ENCODE measurements at places on chromosomes 3 and 15.

DNA sequence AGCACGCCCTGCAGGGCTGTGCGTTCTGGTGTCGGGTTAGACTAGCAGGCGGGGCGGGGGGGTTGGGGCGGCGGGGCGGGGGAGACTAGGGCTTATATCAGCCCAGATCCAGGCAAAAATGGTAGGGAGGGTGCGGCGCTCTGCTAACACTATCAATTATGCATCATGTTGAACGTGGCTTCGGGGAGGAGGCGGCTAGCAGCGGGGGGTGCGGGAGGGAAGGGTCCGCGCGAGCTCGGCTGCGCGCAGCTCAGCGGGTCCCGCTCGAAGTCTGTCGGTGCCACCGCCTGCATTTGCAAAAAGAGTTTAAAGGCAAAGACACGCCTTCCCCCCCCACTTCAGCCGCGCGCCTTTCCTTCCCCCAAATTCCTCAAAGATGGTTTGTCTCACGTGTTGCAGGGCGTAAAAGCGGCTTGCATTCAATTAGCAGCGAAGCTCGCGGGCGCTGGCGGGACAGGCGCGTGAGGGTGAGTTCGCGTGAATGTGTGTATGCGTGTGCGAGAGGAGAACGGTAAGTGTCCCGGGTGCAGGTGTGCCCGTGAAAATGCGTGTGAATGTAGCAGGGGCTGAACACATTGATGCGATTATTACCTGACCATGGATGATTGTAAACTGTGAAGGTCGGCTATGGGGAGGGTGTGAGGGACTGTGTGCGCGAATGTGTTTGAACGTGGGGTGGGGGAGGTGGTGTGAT is at the start of gene ISLR2:
Gene ISLR2 (plus strand): TSS at position 432 of the 694 bp plus-strand sequence. CDS start 2,169 bp downstream, outside the sequence.
- no peak for DNase-seq

DNA sequence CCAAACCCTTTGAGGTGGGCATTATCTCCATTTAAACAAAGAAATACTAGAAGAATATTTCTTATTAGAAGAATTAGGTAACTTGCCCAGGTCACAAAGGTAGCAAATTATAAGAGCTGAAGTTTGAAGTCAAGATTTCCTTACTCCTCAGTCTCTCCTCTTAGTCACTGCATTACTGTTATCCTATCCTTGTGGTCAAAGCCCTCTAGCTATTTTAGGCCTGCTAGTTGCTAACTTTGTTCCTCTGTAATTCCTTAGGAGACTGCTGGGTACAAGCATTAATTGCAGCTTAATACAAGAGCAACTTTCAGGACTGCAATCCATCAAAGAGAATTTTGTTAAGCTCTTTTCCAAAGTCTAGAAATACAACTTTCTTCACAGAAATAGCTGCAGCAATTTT is 528.2 kb downstream of the ZIC1 start:
- no peak for DNase-seq

DNA sequence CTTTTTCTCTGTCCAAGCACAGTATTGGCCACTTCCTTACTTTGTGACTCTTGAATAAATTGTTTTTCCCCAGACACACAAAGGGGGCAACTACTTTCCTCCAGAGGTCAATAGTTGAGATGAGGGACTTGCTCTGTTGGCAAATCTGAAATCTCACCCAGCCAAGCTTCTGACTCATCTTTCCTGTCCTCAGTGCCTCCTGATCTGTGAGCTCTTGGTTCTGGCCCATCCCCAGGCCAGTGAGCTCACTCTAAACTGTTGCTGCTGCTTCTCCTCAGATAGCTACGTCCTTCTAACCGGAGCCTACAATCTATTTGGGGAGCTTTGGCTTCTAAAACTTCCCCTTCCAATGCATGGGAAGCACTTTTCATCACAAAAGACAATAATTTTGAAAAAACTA is 50.0 kb upstream of the NMD3 start:
- DNase-seq = no peak

DNA sequence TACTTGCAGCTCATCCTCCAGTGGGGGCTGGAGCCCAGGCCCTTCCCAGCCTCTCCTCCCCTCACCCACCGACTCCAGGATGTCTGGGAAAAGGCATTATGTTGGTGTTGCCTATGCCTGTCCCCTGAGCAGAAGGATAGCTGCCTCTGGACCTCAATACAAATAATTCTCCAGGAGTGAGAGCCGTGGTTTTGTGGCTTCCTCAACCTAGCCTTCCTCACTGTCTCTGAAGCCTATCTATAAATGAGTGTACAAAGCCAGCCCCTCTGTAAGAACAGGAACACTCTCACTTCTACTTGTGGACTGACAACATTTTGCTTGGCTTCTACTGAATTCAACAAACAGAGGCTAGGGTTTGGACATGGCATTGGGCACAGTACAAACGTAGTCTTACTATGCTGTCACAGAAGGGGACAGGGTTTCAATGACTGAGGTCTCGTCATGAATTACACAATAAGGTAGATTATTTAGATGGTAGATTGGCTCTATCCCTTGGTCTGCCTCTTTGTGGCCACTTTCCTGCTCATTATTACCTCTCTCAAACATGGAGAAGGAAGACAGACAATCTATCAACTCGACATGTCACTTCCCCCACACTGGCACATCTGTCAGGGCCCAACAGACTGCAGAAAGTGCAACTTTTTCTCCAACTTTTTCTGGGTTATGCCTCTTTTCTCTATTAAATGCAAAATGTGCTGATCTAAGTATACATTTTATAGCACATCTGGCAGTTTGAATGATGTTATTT is 82.8 kb upstream of the MEX3B start:
- no peak for DNase-seq
